ENCODE measurements at places on chromosomes 16 and 17.

- no peak for DNase-seq
Measured at GRCh38 chr16:65889533-65889966, 476.9 kb upstream of the CDH5 start.

GRCh38 chr17:48565022-48565554 lies 13.1 kb downstream of the HOXB4 start:
- no peak for DNase-seq

- no peak for DNase-seq
Measured at GRCh38 chr17:63916566-63917185, 2.0 kb downstream of the GH1 start.

DNA sequence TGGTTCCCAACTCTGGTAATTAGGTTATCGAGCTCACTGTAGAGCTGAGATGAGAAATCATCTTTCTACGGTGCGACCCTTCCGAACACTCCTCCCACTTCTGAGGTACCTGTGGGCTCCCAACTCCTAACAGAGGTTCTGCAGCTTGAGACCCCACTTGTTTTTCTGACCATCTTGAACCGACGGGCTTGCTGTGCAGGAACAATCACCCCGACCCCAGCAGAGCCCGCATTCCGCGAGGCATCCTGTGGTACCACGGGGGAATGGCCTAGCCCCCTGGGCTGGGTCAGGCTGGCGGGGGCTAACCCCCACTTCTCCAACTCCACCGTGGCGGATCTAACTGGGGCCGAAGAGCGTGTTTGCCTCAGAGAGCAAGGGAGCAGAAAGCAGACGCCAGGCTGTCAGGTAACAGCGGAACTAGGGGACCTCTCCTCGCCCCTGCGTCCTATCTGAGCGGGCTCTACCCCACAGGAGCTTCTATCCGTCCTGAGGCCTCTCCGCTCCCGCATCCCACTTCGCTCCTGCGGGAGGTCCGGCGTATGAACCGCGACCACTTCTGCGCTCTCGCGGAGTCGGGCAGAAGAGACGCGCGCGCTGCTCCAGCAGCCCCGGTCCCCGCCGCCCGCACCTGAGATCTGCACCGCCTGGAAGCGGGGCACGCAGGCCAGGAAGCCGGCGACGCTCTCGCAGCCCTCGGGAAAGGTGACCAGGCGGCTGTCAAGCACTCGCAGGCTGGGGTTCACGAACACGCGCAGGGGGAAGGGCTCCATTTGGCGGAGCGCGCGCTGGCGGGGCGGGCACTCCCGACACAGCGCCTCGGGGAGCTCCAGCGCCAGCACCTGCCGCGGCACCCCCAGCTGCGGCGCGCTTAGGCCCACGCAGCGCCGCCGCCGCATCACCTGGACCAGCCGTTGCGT lies 761 bp downstream of the PDF start:
- DNase-seq, result peak; percentile 47

- no peak for DNase-seq
Measured at GRCh38 chr17:48558057-48558830, 13.3 kb upstream of the HOXB2 start.

- no peak for DNase-seq
Measured at GRCh38 chr17:39929646-39930407, 2.3 kb downstream of the LRRC3C start.

GRCh38 chr16:84673203-84673535 lies 24.9 kb downstream of the KLHL36 start:
- DNase-seq, result no peak

Measured in stimulated activated CD8-positive, alpha-beta memory T cell treated with anti-CD3 and anti-CD28 coated beads, Interleukin-12 subunit alpha, Interleukin-12 subunit beta, amount 100 ng/mL, for 4 hours (primary cell).